CD8-positive, alpha-beta memory T cell (primary cell): ENCODE measurements at places on chromosomes 1 and 21. TPM values are rescaled to one million over a fixed set of nuclear protein-coding genes. Genes with fewer than 3 reads are reported as not detected.

DNA sequence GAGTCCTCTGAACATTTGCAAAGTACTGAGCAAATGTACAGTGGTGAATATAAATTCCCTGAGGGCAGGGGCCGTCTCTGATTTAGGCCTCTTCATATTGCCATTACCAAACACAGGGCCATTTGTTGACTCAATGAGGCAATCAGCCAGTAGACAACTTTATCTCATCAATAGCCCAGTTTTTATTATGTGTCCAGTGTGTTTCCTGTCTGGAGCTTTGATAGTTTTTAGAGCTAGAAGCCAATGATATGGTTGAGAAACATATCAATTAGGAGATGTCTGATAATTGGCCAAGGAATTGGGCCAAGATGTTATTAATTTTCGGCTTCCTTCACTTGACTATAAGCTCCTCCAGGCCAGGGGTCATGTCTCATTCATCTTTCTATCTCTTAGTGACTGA, 163.0 kb downstream of the ROR1 start:
- no peak for DNase-seq

- no peak for DNase-seq
These were observed 39.8 kb downstream of the TGFBR3 start for GRCh38 chr1:91846007-91846638.

DNA sequence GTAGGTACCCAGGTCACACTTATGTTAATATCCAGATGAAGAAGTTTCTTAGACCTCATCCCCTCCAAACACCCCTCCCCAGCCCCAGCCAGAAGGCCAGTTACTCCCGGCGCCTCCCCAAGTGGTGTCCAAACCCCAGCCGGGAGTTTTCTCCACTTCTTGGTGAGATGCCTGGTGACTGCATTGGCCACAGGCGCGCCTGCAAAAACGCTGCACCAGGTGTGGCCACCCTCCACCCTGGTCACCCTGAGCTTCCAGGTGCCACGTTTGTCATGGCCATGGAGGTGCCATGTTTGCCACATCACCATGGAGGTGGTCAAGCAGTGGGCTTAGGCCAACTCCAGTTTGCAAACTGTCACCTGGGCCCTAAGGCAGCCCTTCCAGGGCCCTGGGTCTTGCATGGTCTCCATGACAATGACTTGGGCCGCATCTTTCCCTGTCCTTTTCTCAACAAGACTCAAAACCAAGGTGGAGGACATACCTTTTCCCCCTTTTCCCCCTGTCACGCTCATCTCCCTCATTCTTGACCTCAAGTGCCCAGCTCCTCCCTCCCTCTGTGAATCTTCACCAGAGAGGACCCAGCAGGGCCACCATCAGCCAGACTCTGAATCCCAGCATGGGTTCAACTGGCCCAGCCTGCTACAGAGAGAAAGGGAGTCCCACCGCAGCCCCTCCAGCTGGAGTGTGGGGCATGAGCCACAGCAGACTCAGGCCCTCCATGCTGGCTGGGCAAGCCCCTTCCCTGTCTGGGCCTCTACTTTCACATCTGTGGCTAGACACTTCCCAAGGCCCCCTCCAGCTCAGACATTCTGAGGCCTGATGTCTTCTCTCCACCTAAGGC, 125.9 kb upstream of the ZBTB40 start:
- DNase-seq, result no peak

The KCNN3 gene
- total RNA-seq, result 0.18 TPM

- DNase-seq, result no peak
These were observed 592.2 kb downstream of the ADGRL2 start for GRCh38 chr1:82392946-82393345.

GRCh38 chr1:186865253-186865652, 36.5 kb downstream of the PLA2G4A start:
- DNase-seq, result no peak

DNA sequence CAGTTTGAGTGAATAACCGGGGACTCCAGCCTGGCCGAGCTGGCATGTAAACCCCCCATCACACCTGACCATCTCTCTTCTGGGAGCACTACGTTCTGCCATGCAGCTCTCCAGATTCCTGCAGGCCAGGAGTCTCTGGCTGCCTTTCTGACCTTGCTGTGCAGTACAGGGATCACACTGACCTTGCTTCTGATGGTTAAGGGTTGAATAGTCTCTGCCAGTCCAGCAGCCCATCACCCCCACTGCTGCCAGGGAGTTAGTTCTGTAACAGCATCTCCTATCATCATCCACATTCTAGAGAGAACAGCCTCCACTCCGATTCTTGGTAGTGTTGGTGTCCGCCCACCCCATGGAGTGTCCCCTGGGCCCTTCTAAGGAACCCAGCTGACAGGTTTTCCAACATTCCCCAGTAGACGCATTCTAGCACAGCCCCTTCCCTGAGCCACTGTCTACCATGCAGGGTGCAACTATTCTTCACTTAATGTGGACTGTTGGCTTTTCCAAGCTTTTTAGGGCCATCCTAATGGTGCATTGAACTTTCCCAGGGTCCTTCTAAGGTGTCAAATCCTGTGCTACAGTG, 109.8 kb downstream of the RIPK4 start:
- DNase-seq, result no peak

GRCh38 chr1:87053446-87053845, 139.0 kb downstream of the HS2ST1 start:
- no peak for DNase-seq

DNA sequence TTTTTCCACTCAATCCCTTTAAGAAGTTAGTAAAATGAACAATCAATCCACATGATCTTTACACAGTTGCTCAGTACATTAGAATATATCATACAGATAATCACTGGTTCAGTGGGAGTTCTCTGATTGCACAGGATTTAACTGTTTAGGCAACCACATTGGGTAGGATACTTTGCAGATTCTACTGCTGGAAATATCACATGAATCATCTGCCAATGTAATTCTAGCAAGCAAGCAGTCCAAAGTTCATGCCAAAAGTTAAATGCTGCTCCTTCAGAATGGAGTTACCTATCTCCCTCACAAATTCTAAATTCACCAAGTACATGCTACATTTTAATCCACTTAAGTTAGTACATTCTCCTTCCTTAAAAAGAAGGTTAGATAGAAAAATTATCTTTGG, 52.4 kb downstream of the NEGR1 start:
- DNase-seq, result no peak

DNA sequence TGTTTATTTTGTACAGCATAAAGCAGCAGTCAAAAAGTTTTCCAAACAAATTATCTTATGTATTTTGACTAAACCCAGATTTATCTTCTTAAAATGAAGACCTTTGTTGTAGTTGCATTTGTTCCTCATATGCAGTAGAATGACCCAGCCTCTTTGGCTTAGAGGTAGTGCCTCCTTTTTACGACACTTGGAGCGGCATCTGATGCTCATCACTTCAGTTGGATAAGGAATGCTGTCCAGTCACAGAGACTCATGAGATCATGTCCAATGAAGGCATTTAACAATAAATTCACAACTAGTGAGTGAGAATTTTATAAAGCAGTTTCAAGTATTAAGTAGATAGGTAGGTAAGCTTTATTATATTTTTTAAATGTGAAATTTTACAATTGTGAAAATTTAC, 35.2 kb downstream of the PTPRC start:
- no peak for DNase-seq

DNA sequence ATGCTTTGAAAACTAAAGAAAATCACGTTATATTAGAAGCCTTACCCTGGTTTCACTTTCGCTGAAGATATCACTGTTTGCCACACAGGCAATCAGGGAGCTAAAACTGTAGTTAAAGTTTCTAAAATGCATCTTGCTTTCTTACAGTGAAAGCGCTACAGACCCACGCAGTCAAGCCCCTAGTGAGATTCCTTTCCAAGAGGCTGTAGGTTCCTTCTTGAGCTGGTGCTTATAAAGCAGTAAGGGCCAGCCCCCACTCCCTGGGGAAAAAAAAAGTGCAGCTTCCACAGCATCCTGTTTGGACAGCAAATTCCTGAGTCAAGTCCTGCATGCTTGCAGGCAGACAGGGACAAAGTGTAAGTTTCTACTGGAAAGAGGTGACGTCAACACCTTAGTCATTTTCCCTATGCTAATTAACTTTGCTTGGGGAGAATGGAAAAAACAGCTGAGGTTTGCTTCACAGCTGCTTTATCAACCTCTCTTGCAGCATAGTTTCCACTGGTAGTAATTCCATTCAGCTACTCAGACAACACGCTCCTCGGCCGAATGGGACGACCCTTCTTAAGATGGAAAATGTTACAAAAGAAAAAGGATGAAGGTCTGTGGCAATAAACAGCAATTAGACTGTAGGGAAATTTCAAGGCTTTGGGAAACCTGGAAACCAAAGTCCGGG, 14.7 kb upstream of the KCNE1 start:
- no peak for DNase-seq

The ZNF684 gene
- total RNA-seq, result 4.7 TPM

The SETSIP gene
- total RNA-seq, result 0.38 TPM

DNA sequence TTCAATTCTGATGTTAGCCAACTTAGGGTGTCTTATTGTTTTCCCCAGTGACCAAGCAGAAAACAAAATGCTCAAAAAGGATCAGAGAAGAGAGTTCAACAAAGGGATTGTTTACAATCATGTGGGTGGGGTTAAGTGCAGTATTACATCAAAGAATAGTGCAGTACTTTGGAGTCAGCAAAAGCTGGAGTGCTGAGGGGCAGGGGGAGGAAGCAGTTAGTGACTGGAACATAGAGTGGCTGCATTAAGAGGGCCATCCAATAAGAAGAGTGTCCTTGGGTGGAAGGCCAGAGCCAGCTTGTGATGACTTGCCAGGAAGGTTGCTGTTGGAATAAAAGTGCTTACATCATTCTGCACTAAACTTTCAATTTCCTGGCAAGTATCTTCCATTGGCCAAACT, 175.5 kb downstream of the CYYR1 start:
- DNase-seq, result no peak

- no peak for DNase-seq
These were observed 112.2 kb downstream of the DHRS3 start for GRCh38 chr1:12505639-12506280.

GRCh38 chr1:15028102-15028501, 125.4 kb upstream of the TMEM51 start:
- DNase-seq, result no peak

The DCDC2B gene
- total RNA-seq, result 0.11 TPM

The BRDT gene
- not detected for total RNA-seq

GRCh38 chr1:217133958-217134856, 411.0 kb upstream of the ESRRG start:
- no peak for DNase-seq

The GJC2 gene
- total RNA-seq, result 1.1 TPM

DNA sequence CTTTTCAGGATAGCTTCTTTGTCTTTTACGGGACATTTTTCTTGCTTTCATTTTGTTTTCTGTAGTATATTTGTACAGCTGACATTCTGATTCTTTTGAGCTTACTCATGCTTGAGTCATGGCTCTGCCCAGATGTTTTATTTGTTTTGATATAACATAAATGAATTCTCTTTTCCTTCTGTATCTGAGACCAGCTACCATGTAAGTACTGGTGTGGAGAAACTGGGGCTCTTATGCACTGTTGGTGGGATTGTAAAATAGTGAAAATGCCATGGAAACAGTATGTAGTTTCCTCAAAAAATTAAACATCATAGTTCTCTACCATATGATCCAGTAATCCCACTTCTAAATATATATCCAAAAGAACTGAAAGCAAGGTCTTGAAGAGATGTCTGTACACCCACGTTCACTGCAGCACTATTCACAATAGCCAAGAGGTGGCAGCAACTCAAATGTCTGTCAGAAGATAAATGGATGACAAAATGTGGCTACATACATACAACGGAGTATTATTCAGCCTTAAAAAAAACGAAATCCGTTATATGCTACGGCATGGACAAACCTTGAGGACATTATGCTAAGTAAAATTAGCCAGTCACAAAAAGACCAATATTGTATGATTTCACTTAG, 61.4 kb downstream of the EIF2B3 start:
- no peak for DNase-seq

The MYOC gene
- total RNA-seq, result not detected

DNA sequence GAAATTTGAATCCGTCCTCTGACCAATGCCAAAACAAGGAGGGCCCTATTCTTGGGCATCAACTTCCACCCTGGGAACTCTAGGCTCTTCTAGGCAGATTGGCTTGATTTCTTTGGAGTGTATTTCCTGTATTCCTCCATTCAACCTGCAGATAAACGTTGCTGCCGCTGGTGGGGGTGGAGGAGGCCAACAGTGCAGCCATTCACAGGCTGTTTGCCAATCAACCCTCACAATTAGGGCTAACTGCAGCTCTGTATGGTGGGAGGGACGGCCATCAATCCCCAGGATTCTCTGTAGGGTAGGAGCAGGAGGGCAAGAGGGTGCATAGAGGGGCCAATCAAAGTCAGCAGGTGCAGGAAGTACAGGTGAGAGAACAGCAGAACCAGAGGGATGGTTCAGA, 273.1 kb upstream of the PROX1 start:
- no peak for DNase-seq

GRCh38 chr1:35692317-35692716, 26.4 kb downstream of the C1orf216 start:
- DNase-seq, result no peak

- no peak for DNase-seq
These were observed 163.3 kb downstream of the BRINP2 start for GRCh38 chr1:177333936-177334595.

DNA sequence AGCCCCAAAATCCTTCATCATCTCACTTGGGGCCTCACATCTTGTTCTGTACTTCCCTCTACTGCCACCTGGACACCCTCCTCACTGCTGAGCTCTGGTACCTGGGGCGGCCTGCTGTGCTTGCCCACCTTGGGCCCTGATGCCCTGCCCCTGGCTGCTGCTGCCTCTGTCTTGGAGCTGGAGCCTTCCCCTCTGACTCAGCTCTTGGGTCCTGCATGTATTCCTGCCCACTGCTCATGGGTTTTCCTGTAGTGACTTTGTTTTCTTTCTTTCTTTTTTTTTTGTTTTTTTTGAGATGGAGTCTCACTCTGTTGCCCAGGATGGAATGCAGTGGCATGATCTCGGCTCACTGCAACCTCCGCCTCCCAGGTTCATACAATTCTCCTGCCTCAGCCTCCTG, 37.5 kb downstream of the TRAPPC10 start:
- no peak for DNase-seq

GRCh38 chr1:232548691-232549090, 81.2 kb downstream of the SIPA1L2 start:
- DNase-seq, result no peak

DNA sequence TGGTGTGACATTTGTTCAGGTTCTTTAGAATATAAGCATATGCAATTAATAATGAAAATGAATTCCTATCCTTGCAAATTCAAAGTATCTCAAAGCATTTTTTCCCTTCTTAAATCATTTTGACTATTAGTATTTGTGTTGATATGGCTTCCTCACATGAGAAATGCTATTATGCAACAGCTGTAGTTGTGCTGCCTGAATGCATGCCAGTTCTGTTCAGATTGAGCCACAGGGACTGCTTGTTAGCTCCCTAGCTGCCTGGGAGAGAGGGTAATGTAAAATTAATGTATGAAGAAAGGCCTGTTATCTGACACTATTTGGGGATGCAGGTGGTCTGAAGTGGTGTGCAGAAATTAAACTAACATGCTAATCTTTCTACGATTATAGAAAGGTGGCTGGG, 45.5 kb downstream of the CACHD1 start:
- no peak for DNase-seq

- no peak for DNase-seq
These were observed 18.7 kb upstream of the RERE start for GRCh38 chr1:8835941-8836643.
